Lower leg skin (tissue), 4 donors: ENCODE measurements at places on chromosomes 16 and 17. TPM values are rescaled to one million over a fixed set of nuclear protein-coding genes. Genes with fewer than 3 reads are reported as not detected.

GRCh38 chr17:60724647-60725046, 47.0 kb downstream of the BCAS3 start:
- no peak for DNase-seq

- no peak for DNase-seq
Observed at GRCh38 chr16:80016731-80017326, 416.3 kb upstream of the MAF start.

The HASPIN gene
- total RNA-seq, result 1.1 TPM

DNA sequence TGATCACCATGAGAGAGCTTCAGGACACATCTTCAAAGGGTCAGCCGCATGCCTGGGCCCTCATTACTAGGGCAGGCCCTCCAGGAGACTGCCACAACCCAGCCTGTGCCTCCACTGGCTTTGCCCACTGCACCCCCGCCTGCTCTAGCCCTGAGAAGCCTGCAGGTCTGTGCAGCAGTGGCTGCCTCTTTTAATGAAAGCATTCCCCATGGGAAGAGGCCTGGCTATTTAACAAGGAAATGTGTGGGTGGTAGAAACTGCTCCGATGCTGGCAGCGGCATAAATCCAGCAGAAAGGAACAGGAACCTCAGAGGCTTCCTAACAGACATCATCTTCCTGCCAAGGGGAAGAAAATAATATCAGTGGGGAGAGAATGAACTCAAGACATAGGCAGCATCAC, 375 bp upstream of the KRT32 start:
- DNase-seq, result no peak

DNA sequence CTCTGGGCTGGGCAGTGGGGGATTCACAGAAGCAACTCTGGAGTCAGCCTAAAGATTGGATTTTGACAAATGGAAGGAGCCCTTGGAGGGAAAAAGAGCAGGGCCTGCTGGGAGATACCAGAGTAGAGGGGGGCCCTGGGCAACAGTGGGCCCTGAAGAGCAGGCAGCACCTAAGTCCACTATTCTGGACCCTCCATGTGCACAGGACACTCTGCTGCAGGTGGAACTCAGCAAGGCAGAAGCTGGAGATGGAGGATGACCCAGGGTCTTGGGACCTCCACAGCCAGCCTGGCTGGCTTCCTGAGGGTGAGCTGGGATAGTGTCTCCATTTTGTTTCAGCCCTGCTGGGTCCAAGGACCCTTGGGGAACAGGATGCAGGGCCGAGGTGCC, 63.0 kb upstream of the TEX2 start:
- no peak for DNase-seq

DNA sequence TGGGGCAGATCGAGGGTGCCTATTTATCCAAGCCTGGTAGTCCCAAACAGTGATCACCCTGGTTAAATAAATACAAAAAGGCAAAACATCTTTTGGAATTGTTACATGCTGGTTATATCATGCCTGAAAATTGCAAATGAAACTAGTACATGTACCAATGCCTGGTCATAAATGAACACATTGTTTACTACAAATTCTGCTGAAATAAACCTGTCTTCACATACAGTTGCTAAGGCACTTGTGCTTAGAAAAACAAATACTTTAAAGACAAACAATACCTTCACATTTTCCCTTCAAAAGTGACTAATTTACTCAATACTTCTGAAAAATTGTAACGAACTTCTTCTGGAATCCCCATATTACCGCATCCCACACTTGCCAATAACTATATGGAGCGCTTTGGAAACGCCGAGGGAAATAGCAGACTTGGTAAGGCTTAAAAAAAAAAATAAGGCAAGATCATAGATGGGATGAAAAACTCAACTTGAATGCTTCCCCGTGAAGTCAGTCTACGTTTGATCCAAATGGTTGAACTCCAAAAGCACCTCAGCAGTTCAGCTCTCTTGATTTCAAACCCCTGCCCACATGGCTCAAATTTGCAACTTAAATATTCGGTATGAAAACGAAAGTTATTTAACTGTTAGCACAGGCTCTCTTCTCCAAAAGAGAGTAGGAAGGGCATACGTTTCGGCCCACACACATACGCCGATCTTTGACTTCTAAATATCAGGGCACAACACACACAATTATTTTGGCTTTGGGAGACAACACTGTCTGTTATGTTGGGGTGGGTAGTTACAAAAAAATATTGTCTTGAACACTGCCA, 264.5 kb downstream of the NTN1 start:
- no peak for DNase-seq

DNA sequence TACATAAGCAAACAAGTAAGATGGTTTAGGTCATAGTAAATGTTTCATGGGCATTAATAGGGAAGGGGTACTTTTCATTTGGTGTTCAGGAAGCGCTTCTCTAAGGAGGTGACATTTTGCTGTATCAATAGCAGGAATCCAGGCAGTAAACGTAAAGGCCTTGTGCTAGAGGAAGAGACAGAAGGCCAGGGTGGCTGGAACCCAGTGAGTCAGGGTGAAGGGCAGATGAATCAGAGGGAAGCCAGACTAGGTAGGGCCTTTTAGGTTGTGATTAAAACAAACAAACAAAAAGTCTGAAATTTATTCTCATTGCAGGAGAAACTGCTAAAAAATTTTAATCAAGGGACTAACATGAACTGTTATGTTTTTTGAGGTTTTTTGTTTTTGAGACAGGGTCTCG, 6.5 kb downstream of the BMERB1 start:
- no peak for DNase-seq

The DLX3 gene
- total RNA-seq, result 36.5 TPM
